GM23248 (cell line): ENCODE measurements at places on chromosomes 5 and 9. TPM values are rescaled to one million over a fixed set of nuclear protein-coding genes. Genes with fewer than 3 reads are reported as not detected.

- DNase-seq = peak; percentile 80
Measured at GRCh38 chr5:56190497-56190896, 42.6 kb downstream of the ANKRD55 start.

GRCh38 chr5:9170026-9170425 lies 375.8 kb downstream of the SEMA5A start:
- peak; percentile 43 for DNase-seq

- DNase-seq = no peak
Measured at GRCh38 chr5:36624277-36624676, 17.9 kb downstream of the SLC1A3 start.

- DNase-seq = no peak
Measured at GRCh38 chr9:134930398-134930797, 12.7 kb upstream of the FCN1 start.

- no peak for DNase-seq
Measured at GRCh38 chr5:61896811-61897210, 409.2 kb upstream of the KIF2A start.

- peak; percentile 39 for DNase-seq
Measured at GRCh38 chr5:146725025-146725424, 153.5 kb downstream of the PPP2R2B start.

GRCh38 chr5:180829726-180830125 lies 27.1 kb upstream of the MGAT1 start:
- no peak for DNase-seq

DNA sequence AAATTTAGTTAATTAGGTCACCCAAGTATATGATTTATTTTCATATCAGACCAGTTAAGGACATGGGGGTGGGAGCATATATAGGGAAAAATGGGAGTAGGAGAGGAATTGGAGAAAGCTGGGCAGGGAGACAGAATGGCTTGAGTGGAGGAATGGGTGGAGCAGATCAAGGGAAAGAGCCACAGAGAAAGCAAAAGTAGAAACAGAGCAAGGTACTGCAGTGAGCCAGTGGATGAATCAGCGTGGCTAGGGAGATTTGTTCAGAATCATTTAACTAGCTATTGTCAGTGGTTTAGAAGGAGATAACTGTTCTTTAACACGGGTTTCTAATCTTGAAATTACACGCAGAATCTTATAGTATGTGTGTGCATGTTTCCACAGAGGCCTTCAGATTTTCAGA lies 37.4 kb downstream of the SNX24 start:
- DNase-seq = peak; percentile 75

DNA sequence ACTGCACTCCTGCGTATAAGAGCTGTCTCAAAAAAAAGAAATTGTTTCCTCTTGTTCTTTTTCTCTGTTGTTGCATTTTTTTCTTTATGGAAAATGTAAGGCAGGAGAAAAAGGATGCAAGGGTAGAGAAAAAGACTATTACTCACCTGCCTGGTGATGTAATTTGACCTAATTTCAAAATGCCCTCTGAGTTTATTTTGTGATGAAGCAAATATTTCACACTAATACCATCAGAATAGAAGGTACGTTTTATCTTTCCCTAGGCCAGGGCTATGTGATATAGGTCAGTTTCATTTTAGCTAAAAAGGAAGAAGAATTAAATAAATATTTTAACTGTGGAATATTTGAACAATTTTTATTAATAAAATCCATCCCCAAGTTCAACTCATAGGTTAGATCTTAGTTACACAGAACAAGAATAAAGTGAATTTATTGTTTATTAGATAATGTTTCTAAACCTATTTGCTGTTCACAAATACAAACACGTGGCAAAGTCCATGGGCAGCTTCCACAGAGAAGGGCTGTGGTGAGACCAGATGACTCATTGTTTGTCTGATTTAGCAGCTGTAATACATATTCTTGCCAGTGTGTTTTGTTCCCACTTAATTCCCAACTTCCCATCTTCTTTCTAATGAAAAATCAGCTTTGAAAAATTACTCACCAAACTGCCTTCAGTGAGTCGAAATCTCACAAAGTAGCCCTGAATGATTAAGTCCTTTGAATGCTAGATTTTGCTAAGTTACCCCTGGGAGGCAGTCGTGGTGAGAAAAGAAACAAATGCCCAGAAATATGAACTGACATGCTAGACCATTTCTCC lies 52.8 kb upstream of the CCDC112 start:
- peak; percentile 95 for DNase-seq

DNA sequence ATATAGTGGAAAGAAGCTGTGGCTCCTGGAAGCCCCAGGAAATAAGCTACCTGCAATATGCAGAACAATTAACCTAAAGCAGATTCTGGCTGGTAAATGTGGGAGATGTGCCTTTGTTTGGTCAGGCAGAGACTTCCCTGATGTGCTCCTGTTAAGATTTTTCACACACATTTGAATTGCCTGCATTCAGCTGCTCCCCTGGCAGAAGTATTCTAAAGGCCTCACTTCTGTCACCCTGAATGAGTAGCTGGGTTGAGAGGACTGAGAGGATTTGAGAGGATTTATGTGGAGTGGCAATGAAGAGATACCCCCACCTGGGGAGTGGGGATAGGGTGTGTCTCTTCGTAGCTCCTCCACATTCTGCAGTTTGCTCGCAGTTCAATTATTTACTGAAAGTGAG lies 130.5 kb downstream of the ST8SIA4 start:
- no peak for DNase-seq

GRCh38 chr5:133240425-133241091 lies 188.7 kb downstream of the HSPA4 start:
- DNase-seq = peak; percentile 92

DNA sequence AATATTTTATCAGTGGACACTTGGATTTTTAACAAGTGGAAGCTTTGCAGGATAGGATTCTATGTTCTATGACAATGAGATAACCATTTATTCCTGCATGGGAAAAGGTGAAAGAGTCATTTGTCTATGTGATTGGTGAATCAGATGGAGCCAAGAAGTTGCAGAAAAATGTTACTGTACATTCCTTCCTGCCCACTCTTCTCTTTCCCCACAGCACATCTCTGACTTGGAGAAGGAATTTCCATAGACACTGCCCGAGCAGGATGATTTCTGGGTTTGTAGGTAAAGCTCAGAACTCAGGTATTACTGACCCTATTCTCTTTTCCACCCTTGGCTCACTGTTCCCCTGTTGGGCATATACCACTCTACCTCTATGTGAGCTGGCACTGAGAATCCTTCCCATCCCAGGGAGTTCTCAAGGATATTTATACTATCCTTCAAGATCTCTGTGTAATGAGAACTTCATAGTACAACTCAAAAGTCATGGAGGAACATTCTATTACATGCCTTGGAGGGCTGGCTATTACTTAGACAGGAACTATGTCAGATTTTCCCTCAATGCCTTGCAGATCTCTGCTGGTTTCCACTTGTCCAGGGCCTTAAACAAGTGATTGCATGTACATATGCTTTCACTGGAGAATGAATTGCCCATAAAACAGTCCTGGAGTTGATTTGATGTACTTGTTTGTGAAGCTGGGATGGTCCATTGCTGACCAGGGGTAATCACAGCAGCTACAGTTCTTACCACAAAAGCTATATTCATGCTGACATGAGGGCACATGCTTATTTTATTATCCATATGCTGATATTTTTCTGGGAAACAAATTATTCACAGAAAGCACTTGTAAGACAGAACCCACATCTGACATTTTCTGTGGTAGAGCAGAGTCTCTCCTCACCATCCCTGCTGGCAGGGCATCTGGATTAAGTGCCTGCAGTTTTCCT lies 24.1 kb downstream of the SLC1A3 start:
- peak; percentile 68 for DNase-seq

DNA sequence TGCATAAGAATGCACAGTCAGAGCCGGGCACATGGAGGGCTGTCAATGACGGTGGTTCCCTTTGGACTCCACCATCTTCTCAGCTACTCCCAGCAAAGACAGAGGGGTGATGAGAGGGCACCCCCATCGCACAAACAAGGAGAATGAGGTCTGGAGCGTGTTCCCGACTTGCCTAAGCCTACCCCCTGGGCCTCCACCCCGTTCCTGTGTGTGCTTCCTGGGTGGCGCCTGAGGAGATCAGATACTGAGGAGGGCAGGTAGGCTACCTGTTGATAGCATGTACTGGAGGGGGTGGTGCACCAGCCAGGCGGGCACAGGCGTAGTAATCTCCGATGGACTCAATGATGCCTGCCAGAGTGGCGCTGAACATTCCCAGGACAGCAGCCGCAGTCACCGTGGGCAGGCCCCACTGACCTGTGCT lies 4.1 kb downstream of the SLC23A1 start:
- DNase-seq = no peak

GRCh38 chr5:171639966-171640365 lies 145.7 kb upstream of the SMIM23 start:
- peak; percentile 14 for DNase-seq

DNA sequence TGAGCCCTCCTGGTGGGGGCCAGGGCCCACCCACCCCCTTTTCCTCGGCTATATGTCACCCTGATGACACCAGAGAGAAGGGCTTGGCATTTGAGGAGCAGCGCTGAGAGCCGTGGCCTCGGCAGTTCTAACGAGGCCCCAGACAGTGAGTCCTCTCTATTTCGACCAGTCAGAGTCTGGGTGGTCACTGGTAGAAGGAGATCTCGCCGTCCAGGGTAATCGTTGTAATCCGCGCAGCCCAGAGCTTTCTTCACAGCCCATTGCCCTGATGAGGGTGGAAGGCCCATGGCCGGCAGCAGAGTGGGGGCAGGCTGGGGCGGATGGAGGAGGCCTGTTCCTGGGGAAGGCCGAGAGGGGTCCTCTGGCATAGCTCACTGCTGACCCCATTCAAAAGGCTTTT lies 70.2 kb downstream of the PSMB7 start:
- DNase-seq = no peak

DNA sequence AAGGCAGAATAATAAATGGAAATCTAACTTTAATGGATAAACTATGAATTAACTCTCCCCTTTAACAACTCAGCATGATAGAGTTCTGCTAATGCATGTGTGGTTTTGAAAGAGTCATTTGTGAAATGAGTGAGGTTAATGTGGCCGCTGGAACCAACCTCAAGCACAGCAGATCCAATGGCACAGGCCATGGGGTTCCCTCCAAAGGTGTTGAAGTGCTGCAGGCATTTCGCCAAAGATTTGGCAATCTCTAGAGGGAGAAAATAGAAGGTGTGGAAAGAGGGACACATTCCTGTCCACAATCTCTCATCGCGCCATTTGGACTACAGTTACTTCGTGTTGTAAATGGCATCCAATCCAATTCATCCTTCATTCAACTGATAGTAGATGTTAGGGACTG lies 35.0 kb downstream of the AGXT2 start:
- DNase-seq = no peak

DNA sequence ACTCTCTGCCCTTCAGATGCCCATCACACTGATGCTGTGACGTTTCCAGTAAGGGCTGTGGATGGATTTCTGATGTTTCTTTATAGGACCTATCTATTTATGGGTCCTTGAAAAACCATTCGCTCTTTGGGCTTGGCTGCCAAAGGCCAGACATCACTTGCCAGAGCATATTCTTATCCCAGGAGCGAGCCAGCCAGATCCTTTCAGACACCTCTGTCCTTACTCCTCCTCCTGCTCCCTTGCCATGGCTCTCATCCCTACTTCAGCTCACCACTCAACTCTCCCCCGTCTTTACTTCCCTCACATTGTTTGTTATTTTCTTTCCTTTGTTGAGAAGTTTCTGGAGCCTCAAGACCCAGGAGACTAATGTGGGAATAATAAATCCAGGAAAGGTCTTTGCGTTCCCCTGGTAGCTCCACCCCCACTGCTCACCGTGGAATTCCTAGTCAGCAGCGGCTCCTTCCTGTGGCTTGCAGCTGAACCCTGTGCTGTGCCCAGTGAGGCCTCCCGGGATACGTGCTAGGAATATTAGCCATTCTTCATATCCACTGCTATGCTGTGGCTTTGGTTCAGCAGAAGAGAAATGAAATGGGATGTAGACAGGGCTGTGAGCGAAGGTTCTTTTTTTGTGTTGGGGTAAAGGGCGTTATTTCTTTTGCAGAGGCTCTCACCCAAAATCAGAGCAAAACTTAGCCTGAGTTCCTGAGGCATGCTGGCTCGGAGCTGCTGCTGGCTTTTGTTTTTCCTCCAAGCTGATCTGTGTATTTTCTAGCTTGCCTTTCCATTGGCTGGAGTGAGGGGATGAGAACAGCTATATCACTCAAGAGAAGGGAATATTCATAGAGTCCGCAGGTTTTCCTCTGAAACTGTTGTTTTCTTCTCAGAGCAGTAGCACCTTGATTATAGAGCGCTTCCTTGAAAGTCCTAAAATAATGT lies 171.1 kb downstream of the SAXO1 start:
- DNase-seq = peak; percentile 69

GRCh38 chr5:149265597-149265996 lies 6.1 kb upstream of the AFAP1L1 start:
- peak; percentile 86 for DNase-seq

Gene SLC25A2
- not detected in 2 replicates for polyA plus RNA-seq

Gene RANBP17
- 2.3 and 3.7 TPM in 2 replicates for polyA plus RNA-seq

Gene PCDHGC5
- polyA plus RNA-seq = 1.8 and 2.5 TPM in 2 replicates

Gene LCN1
- not detected in 2 replicates for polyA plus RNA-seq

Gene CSF1R
- polyA plus RNA-seq = 0.48 and 0.56 TPM in 2 replicates

Gene SETD9
- polyA plus RNA-seq = 13.8 and 15.4 TPM in 2 replicates

Gene JAKMIP2
- polyA plus RNA-seq = 0.11 and 0.23 TPM in 2 replicates

Gene RLN2
- not detected in 2 replicates for polyA plus RNA-seq

Gene RC3H2
- 19.8 and 22.1 TPM in 2 replicates for polyA plus RNA-seq

Gene ROPN1L
- polyA plus RNA-seq = 0.69 and 0.84 TPM in 2 replicates
